ENCODE measurements at places on chromosomes 13 and 19. TPM values are rescaled to one million over a fixed set of nuclear protein-coding genes. Genes with fewer than 3 reads are reported as not detected.

DNA sequence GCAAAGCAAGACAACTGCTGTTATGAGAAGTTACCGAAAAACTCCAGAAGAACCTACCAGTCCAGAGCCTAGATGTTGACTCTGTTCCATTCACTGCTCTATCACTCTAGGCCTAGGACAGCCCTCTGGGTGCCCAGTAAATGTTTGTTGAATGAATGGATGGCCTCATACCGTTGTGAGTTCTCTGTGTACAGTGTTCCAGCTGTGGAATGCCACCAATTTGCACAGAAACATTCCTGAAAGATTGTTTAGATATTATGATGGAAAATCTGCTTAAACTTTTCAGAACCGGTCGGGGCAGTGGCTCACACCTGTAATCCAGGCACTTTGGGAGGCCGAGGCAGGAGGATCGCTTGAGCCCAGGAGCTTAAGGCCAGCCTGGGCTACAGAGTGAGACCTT lies 1.3 kb upstream of the FBL start:
- peaks cover 27% of the 10 kb centered on the region for H3K4me1 ChIP-seq
- DNase-seq: no peak
- H3K27ac ChIP-seq: no peak overlapping the region
- no peak overlapping the region for H3K4me3 ChIP-seq
- no peaks in the 10 kb centered on the region for H3K36me3 ChIP-seq

Gene B3GNT3
- polyA plus RNA-seq: 1.0 TPM

Gene TMEM59L
- polyA plus RNA-seq: 0.96 TPM

Gene SIGLECL1
- 0.09 TPM for polyA plus RNA-seq
